ENCODE measurements at places on chromosomes 13 and 19.

GRCh38 chr13:76775088-76775740, 111.0 kb downstream of the KCTD12 start:
- no peak for DNase-seq

GRCh38 chr19:46913852-46914430, 53.1 kb downstream of the ARHGAP35 start:
- DNase-seq: no peak

- DNase-seq: no peak
Observed at GRCh38 chr13:20405691-20406090, 120.0 kb downstream of the CRYL1 start.

DNA sequence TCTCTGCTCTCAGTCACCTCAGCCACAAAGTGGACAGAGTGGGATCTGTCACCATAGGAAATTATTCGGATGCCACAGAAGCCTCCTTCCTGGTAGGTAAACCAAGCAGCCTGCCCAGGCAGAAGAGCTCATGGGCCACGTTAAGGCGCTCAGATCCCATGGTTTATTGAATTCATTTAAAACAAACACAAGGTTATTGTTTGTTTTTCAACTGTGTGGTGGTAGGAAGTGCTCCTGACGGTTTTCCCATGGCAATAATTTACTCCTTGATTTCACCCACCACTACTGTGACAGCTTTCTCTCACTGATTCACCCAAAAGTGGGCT, 14.4 kb downstream of the BCAM start:
- no peak for DNase-seq

- DNase-seq: no peak
Observed at GRCh38 chr13:52975969-52976368, 52.6 kb upstream of the OLFM4 start.

GRCh38 chr19:16290692-16291091, 33.9 kb upstream of the KLF2 start:
- no peak for DNase-seq

GRCh38 chr13:27631156-27631555, 9.5 kb downstream of the POLR1D start:
- DNase-seq: no peak

GRCh38 chr19:293436-294110, 2.4 kb upstream of the PLPP2 start:
- no peak for DNase-seq

GRCh38 chr13:19071161-19071936, 110.3 kb downstream of the TUBA3C start:
- no peak for DNase-seq

DNA sequence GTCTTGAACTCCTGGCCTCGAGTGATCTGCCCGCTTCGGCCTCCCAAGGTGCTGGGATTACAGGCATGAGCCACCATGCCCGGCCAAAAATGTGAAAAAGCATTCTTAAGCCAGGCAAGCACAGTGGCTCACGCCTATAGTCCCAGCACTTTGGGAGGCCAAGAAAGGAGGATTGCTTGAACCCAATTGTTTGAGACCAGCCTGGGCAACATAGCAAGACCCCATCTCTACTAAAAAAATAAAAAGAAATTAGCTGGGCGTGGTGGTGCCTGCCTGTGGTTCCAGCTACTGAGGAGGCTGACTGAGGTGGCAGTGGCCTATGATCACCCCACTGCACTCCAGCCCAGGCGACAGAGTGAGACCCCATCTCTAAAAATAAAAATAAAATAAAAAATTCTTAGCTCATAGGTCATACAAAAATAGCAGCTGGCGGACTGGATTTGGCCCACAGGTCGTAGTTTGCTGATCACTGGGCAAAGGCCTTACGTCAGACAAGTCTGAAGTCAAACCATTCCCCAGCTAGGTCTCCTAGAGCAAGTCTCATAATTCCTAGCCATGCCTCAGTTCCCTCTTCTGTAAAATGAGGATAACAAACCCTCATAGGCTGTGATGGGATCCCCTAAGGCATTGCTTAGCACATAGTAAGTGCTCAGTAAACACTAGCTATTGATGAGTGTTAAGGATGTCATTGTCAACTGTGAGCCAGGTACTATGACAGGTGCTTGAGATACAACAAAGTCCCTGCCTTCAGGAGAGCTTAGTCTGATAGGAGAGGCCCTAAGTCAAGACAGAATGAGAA, 36.0 kb downstream of the INSR start:
- no peak for DNase-seq

- DNase-seq: no peak
Observed at GRCh38 chr13:60229708-60230272, 66.1 kb upstream of the DIAPH3 start.

- DNase-seq: no peak
Observed at GRCh38 chr13:76160961-76161925, 525.1 kb downstream of the LMO7 start.

DNA sequence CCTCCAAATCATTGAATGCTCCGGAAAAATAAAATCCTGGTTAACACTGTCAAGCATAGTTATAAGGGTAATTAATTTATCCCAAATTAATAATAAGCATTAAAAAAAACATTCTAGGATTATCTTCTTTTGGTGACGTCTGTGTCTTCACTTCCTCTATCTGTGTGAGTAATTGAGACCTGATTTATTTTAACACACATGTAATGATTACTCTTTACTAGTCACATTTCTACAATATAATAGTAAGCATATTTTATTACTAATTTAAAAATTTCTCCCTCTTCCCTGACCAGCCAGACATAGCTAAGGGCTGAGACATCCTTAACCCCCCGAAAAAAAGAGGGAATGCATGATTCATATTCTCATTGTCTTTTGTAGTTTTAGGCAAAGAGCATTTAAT, 2.3 kb downstream of the FNDC3A start:
- DNase-seq: no peak

GRCh38 chr19:36115453-36116343, at the start of gene TBCB:
TBCB (plus strand) TSS chr19:36115468; CDS start chr19:36115561, 93 bp downstream.
- DNase-seq: peak; percentile 93

DNA sequence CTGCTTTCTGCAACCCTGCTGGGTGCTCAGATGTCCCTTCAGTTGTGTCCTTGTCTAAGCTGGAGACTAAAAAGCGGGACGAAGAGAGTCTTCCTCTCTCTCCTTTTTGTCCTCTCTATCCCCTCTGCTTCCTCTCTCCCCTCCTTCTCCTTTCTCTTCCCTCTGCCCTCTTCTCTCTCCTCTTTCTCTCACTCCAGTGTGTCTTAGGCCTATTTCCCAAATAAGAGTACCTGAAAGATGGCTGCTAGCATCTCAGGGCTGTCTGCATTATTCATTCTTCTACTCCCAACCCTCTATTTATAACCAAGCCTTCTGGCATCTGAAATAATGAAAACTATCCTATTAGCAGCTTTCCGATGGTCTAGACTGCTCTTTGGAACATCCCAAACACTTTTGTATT, 729.8 kb downstream of the UQCRFS1 start:
- no peak for DNase-seq

DNA sequence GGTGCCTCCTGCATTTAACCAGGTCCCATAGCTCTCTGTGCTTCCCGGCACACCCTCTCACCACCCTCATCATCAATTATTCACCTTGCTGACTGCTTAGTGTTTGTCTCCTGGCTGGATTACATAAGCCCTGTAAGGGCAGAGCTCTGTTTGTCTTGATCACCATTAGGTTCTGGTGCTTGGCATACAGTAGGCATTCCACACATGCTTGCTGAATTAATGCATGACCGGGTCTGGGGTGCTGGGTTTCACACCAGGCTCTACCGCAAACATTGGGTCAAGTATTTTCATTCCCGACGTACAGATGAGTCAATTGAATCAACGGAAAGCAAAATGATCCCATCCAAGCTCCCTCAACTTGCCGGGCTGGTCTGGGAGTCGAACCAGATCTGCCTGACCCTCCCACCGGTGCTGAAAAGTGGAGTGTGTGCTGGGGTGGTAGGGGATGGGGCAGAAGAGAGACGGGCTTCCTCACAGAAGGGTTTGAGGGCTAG, 28.5 kb downstream of the VAV1 start:
- no peak for DNase-seq

DNA sequence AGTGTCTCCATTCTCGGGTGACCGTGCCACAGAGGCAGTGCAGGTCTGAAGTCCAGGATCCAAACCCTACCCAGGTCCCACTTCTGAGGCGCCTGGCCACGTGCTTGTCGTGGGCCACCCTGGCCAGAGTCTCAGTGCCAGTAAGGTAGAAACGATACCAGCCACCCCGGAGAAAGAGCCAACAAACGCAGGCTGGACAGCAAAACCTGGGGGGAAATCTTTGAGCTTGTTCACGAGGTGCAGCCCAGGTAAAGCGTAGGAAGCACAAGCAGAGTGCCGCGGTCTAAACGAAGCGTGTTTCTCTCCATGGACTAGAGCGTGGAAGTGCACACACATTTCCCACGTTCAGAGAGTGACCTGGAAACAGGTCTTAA, 95.6 kb downstream of the ATP11A start:
- no peak for DNase-seq

DNA sequence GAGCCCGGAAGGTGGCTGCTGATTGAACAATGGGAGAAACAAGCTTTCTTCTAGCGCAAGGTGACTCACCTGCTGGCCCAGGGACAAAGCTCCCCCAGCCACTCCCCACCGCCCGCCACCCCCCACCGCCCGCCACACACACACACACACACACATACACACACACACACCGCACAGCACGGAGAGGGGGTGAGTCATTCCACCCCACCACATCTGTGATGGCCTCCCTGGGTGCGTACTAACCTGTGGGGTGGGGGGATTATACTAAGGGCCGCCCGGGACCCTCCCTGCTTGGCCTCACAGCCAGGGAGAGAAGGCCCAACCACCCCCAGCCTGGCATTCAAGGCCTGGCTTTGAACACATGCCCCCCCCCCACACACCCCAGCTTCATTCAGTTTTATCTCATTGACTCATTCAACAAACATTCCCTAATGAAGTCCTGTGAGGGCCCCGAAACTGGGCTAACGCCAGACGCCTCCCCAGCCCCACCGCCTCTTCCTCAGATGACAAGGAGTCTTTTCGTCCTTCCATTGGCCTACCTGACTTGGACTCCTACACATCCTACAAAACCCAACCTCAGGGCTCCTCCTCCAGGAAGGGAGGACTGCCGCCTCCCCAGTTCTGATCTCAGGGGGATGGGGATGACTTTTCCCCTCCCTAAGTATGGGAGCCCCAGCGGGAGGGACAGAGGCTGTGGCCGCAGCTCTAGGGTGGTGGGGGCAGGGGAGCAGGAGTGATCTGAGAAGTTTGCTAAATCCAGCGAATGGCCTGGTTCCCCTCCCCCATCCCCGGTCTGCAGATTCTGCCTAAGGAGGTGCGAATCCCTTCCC, 5.8 kb upstream of the ONECUT3 start:
- DNase-seq: peak; percentile 56

- DNase-seq: no peak
Observed at GRCh38 chr13:91123456-91124127, 223.9 kb upstream of the MIR17HG start.

- no peak for DNase-seq
Observed at GRCh38 chr19:41745756-41746155, 9.6 kb upstream of the CEACAM6 start.

GRCh38 chr19:29690842-29691241, 24.2 kb downstream of the C19orf12 start:
- no peak for DNase-seq

- DNase-seq: no peak
Observed at GRCh38 chr19:45189971-45190370, 11.4 kb downstream of the BLOC1S3 start.

DNA sequence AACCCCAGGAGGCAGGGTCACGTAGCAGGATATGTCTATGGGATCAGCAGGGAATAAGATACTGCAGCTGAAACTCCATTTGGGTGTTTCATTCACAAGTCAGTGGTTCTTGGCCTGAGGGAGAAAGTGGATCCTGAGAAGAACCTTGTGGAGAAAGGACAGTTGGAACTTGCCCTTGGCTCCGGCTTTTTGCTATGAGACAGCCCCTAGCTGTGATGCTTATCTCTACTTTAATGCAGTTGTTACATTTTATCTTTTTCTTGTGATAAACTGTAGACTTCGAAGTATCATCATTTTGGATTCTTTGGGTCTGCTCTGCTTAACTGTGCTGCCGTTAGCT, 6.0 kb upstream of the SCEL start:
- DNase-seq: no peak

DNA sequence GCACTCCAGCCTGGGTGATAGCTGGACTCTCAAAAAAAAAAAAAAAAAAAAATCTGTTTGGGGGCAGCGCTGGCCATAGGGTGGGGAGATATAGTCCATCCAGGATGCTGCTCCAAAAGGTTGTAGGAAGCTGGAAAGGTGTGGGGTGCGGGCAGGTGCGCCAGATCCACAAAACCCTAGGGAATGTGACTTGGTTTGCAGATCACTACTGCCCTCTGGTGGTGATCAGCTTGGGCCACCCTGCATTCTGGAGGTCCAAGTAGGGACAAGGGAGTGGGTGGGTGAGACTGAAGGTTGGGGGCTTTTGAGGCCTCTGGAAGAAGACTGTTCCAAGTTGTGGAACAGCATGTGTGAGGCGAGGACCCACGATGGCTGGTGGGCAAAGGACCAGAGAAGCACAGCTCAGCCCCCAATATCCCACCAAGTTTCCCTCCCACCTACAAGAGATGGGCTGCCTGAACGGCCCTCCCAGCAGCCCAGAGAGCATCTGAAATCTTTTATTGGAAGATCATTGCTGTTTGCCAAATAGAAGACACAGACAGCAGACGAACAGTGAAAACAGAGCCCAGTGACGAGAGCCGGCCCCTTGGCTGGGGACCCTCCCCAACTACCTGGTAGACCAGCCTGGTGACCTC, 10.4 kb upstream of the TYK2 start:
- DNase-seq: peak; percentile 71

GRCh38 chr19:56097776-56098175, 23.3 kb downstream of the ZNF787 start:
- no peak for DNase-seq

GRCh38 chr13:46526740-46527139, 26.2 kb upstream of the LRCH1 start:
- no peak for DNase-seq

- no peak for DNase-seq
Observed at GRCh38 chr19:51568456-51568855, 2.6 kb upstream of the ZNF175 start.

- no peak for DNase-seq
Observed at GRCh38 chr19:19204181-19204580, 967 bp upstream of the NR2C2AP start.

DNA sequence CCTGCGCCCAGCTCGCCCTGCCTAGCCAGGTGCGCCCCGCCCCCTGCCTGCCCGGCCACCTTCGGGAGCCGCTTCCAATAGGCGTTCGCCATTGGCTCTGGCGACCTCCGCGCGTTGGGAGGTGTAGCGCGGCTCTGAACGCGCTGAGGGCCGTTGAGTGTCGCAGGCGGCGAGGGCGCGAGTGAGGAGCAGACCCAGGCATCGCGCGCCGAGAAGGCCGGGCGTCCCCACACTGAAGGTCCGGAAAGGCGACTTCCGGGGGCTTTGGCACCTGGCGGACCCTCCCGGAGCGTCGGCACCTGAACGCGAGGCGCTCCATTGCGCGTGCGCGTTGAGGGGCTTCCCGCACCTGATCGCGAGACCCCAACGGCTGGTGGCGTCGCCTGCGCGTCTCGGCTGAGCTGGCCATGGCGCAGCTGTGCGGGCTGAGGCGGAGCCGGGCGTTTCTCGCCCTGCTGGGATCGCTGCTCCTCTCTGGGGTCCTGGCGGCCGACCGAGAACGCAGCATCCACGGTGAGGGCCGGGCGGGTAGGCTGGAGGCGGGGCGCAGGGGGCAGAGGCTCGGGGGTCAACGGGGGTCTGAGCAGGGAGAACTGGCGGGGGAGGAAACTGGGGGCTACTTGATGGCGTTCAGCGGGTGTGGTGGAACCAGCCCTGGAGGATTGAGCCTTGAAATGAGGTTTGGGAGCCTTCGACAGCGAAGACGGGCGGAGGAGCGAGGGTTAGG, at the start of gene SPINT2:
Gene SPINT2 (plus strand): TSS at position 88 of the 727 bp plus-strand sequence. CDS start 320 bp downstream, at position 408.
- DNase-seq: peak; percentile 13

Data from stimulated activated CD4-positive, alpha-beta T cell treated with anti-CD3 and anti-CD28 coated beads, Interleukin-2, amount 100 ng/mL, for 24 hours (primary cell).